ENCODE measurements at places on chromosomes 11 and 22.

GRCh38 chr11:111298413-111299100 is at the start of gene POU2AF3:
POU2AF3 (plus strand) TSS chr11:111298546; CDS start chr11:111298582, 36 bp downstream.
- no peak for DNase-seq

- no peak for DNase-seq
These were observed 13.0 kb downstream of the NCF4 start for GRCh38 chr22:36873614-36874308.

DNA sequence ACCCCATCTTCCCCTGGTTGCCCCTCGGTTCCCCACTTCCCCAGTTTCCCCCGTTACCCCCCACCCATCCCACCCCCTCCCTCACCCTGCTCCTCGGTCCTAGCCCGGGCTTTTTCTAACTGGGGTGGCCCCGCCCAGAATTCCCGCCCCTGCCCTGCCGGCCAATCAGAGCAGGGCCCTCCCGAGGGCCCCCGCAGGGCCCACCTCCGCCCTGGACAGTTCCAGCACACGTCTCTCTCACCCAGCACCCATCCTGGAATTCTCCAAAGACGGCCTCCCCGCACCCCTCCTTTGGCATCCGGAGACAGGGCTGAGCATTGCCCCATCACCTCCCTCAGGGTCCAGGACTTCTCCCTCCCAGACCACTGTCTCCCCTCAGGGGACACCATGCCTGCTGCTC is at the start of gene H19:
H19 (minus strand) TSS at position 88 of the 400 bp plus-strand sequence.
- no peak for DNase-seq

DNA sequence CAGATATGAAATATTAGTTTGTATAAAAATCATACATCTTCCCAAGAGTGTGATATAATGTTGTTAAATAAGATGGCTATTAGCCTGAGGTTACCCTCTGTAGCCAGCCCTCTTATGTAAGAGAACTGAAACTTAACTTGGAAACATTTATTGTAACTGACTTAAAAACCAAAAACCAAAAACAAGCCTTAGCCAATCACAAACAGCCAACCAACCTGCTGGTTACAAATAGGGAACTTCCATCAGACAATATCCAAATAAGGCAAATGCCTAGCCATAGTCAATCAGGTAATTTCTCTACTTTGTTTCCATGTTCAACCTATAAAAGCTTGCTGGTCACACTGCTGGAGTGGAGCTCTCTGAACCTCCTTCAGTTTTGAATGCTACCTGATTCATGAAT is 14.1 kb downstream of the KBTBD3 start:
- DNase-seq: no peak

GRCh38 chr11:38718049-38718448 is 2120.0 kb upstream of the RAG2 start:
- DNase-seq: no peak

- no peak for DNase-seq
These were observed 963 bp downstream of the INSC start for GRCh38 chr11:15115686-15116085.

DNA sequence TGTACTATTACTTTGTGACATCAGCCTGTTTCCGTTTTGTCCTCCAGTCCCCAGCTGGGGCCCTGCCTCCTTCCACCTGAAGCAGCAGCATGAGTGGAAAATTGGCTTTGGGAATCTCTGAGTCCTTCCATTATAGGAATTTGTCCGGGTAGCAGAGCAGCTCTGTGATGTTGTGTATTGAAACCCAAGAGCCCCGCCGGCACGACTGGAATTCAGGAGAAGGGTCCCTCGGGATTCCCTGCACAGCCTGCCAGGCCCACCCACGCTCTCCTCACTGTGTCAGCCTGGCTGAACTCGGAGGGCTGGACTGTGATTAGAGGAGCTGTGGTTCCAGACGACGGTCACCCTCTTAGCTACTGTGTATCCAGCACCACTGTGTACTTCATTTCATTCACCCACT is 18.8 kb upstream of the TSPAN18 start:
- DNase-seq: no peak

DNA sequence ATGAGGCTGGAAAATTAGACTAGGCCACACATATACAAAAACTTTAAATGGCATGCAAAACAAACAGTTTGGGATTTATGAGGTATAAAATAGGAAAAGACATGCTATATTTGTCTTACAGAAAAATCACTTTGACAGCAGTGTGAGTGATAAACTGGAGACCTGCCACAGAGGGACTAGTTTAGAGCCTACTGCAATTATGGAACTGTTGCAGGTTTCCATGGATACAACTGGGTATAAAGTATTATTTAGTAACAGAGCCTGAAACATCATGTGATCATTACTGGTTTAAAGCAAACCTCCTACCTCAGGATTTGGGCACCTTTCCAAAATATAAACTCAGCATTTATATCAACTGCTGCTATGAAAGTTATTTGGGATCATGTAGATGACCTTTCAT is 1032.5 kb downstream of the DLG2 start:
- DNase-seq: no peak

- no peak for DNase-seq
These were observed 1.3 kb upstream of the BARX2 start for GRCh38 chr11:129374081-129374992.

DNA sequence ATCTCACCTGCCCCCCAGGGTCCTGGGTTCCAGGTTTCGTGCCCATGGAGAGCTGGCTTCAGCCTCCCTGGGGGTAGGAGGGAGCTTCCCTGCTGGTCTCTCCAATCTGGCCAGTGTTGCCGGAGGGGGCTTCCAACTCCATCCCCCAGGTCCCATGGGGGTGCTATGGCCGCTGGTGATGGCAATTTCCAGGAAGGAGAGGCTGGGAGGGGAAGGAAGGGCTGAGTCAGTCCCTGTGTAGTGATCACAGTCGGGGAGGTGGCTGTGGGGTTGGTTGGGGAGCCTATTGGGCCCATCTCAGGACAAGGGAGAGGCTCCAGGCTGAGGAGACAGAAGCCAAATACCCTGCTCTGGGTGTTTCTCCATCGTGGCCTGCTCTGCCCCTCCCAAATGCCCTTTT is 5.7 kb upstream of the CDC42EP2 start:
- no peak for DNase-seq

DNA sequence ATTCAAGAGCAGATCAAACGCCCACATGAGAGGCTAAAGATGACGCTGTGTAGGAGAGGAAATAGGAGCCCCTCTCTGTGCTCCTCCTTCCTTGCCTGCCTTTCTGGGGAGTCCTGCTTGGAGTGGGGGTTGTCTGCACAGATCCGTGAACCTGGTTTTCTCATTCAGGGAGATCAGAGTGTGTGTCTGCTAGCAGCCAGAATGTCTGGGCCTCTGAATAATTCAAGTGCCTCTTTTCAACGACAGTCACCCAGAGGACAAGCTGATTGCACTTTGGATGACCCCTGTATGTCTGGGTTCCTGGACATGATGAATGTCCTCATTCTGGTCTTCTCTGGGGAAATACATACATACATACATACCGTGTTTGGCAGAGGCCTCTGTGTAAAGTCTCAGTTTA is 592.5 kb upstream of the B3GAT1 start:
- no peak for DNase-seq

GRCh38 chr22:31969789-31970489 is 25.6 kb downstream of the YWHAH start:
- peak; percentile 37 for DNase-seq

GRCh38 chr11:32312865-32313403 is 122.4 kb downstream of the WT1 start:
- no peak for DNase-seq

GRCh38 chr11:134365011-134365925 is 33.5 kb downstream of the GLB1L2 start:
- DNase-seq: no peak

DNA sequence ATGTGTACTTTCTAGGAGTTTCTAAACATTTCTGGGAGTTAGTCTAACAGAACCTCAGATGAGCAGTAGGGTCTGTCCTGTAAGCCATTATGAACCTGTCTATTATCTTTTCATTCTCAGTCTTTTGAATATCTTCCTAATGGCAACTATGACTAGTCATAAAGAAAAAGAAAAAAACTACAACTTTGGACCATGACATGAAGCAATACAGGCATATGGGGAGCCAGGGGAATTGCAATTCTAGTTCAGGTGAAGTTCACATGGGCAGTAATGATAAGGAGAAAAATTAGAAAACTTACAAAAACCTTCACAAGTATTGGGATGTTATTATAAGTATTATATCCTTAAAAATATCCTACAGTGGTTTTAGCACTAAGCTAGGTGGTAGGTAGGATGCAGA is 649.0 kb upstream of the ANO5 start:
- DNase-seq: no peak

- no peak for DNase-seq
These were observed 91.5 kb downstream of the MORC2 start for GRCh38 chr22:30876915-30877553.

DNA sequence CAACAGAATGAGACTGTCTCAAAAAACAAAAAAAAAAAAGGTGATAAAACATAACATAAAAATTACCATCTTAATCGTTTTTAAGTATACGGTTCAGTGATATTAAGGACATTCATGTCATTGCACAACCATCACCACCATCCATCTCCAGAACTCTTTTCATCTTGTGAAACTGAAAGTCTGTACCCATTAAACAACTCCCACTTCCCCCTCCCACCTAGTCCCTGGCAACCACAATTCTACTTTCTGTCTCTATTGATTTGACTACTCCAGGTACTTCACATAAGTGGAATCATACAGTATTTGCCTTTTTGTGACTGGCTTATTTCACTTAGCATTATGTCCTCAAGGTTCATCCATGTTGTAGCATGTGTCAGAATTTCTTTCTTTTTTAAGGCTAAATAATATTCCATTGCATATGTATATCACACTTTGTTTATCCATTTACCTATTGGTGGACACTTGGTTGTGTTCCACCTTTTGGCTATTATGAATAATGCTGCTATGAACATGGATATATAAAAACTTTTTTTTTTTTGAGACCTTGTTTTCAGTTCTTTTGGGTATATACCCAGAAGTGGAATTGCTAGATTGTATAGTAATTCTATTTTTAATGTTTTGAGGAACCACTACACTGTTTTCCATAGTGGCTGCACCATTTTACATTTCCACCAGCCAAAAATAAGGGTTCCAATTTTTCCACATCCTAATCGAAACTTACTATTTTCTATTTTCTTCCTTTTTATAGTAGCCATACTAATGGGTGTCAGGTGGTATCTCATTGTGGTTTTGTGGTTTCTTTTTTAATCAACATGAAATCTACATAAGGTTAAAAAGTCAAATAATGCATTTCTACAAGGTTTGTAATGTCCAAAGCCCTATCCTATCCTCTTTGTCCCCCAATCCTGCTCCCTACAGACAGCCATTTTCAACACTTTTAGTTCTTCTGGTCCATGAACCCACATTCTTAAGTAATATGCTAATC is 23.4 kb upstream of the PIK3C2A start:
- DNase-seq: peak; percentile 39

DNA sequence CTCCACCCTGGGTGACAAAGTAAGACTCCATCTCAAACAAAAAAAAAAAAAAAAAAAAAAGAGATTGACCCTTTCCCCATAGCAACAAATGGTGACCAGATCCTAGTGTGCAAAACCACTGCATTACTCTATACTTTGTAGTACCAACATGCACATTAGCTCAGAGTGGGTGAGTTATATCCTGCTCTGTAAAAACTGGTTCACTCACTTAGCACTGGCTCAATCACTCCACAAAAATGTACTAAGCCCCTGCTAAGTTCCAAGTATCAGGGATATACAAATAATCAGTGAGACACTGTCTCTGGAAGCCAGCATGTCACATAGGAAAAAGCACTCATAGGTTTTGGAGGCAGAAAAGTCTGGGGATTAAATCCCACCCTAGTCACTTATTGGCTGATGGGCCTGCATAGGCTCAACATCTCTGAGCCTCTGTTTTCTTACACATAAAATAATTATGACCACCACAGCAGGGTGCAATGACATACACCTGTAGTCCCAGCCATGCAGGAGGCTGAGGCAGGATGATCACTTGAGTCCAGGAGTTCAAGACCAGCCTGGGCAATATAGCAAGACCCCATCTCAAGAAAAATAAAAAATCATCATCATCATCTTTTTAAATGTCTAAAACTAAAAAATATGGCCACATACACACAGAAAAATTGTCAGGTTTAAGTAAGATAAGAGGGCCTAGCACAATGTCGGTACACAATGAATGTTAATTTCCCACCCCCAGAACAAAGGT is 11.9 kb downstream of the FAM168A start:
- no peak for DNase-seq

- DNase-seq: no peak
These were observed 75.2 kb downstream of the GRIK4 start for GRCh38 chr11:120586728-120587127.

DNA sequence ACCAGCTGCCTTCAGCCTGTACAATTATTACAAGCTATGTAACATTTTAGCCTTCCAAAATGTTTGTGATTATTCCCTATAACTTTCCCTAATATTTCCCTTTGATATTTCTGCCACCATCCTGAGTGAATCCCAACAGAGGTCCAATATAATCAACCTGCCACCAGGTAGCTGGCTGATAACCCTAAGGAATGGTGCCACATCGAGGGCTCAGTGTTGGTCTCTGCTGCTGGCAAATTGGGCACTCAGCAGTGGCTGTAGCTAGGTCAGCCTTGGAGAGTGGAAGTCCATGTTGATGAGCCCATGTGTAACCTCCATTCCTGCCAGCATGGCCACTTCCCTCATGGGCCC is 121.2 kb downstream of the ZNF280B start:
- no peak for DNase-seq

GRCh38 chr22:23119494-23120414 is 22.0 kb downstream of the RSPH14 start:
- DNase-seq: peak; percentile 37

- no peak for DNase-seq
These were observed 67.5 kb downstream of the ADAMTS15 start for GRCh38 chr11:130515829-130516553.

- no peak for DNase-seq
These were observed 88.2 kb downstream of the SHANK2 start for GRCh38 chr11:71164186-71164585.

GRCh38 chr22:18075101-18075719 is 2.6 kb upstream of the PEX26 start:
- DNase-seq: no peak

GRCh38 chr11:38014405-38014804 is 1416.4 kb upstream of the RAG2 start:
- DNase-seq: no peak

GRCh38 chr11:8767466-8768142 is 85.0 kb downstream of the RPL27A start:
- DNase-seq: no peak

DNA sequence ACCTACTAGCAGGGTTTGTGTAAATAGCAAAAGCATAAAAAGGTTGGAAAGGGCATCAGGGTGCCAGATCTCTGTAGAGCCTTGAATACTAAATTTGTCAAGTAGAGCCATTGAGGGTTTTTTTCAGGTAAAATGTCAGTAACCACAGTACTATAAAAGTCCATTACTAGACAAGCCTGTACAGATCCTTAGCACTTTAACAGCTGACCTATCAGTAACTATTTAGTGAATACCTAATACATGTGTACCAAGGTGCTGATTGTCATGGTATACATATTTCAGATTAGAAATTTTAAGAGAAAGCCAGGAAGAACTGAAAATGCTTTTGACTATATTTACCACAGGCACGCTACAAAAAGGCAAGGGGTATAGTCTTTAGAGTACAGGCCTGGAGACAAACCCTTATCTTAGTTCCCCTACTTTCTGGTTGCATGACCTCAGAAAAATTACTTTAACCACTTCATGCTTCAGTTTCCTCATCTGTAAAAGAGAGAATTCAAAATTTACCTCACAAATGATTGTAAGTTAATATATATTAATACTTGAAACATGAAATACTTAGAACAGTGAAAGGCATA is 57.9 kb downstream of the RAB38 start:
- no peak for DNase-seq

Data from stimulated activated CD4-positive, alpha-beta T cell treated with anti-CD3 and anti-CD28 coated beads, Interleukin-2, amount 100 ng/mL, for 4 hours (primary cell).